Stimulated activated CD4-positive, alpha-beta T cell treated with anti-CD3 and anti-CD28 coated beads, Interleukin-4, amount 100 ng/mL, for 4 hours (primary cell): ENCODE measurements at places on chromosomes 1 and 21.

- DNase-seq, result no peak
Measured at GRCh38 chr1:177953549-177953948, 16.3 kb downstream of the SEC16B start.

- no peak for DNase-seq
Measured at GRCh38 chr1:239993366-239993765, 98.3 kb upstream of the FMN2 start.

DNA sequence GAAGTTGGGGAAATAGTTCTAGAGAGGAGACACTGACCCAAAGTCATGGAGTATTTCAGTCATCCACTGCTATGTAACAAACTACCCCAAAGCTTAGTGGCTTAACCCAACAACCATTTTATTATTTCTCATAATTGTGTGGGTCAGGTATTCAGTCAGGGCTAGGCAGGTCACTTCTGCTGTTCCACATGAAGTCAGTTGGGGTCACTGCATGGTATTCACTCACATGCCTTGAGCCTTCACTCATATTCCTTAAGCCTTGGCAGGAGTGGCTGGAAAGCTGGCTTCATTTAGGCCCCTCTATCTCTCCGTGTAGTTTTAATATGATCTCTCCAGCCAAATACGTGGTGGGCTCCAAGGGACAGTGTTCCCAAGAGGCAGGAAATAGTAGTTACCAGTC lies 17.5 kb upstream of the RNF11 start:
- no peak for DNase-seq

DNA sequence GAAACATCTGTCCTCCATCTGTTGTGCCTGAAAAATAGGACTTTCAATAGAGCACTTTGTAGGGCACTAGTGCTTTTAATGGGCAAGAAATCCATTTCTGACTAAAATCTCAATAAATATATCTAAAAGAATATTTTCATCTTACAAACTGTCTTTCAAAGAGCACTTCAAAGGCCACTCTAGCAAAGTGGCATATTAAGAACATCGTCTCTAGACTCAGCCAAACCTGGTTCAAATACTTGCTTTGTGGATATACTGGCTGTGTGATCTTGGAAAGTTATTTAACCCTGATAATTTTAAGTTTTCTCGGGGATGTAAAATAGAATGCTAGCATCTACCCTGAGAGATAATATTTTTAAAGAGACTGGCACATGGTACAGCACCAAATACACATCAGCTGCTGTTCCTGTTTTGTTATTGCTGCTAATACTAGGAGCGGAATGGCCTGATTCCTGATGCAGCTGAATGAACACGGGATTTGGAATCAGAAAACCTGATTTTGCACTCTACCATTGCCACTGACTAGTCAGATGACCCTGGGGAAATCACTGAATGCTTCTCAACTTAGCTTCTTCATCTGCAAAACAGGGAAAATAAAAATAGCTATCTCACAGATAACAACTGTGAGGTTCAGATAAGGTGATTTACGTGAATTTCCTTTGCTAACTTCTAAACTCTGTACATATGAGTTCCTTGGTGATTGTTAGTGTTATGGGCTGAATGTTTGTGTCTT lies 25.2 kb upstream of the LRRC8C start:
- no peak for DNase-seq

DNA sequence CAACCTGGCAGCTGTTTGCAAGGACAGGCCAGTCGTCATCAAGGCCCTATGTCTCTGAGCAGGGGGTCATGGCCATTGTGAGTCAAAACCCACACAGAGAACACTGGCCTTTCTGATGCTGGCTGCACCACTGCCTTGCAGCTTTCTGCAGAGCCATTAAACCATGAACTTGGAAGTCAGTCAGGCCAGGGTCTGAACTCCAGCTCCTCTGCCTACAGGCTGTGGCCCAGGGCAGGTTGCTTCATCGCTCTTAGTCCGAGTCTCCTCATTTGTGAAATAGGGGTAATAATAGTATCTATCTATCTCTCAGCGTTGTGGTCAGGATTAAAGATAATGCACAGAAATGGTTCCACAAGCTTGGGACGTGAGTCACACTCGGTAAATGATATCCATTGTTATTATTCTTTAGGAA lies 35.8 kb upstream of the HIVEP3 start:
- no peak for DNase-seq

- no peak for DNase-seq
Measured at GRCh38 chr1:24415910-24416665, 486 bp downstream of the NIPAL3 start.

- no peak for DNase-seq
Measured at GRCh38 chr1:180731131-180731530, 99.3 kb downstream of the XPR1 start.

DNA sequence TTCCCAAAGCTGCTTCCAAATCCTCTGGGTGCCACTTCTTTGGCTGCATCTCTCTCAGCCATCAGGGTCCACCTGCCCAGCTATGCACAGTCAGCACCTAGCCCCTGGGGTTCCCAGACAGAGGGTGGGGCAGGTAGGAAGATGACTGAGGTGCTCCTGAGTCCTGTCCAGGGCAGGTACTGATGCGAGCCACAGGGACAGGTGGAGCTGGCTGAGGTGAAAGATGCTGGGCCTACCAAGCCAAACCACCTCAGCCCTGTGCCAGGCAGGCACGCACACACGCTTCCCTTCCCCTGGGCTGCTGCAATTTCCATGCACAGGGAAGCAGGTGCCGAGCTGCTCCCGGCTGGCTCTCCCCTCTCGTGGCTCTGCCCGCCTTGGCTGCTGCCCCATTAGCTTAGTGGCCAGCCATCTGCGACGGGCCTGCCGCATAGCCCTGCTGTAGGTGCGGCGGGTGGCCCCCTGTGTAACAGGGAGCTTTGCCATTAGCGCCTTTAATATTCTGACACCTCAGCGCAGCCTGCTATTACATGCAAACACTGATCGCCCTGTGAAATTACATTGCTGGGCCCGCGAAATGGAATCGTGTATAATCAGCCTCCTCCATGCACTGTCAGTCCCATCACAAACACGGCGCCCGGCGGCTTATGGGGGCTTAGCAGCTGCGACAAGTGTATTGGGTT lies 38.9 kb downstream of the DMAP1 start:
- no peak for DNase-seq

DNA sequence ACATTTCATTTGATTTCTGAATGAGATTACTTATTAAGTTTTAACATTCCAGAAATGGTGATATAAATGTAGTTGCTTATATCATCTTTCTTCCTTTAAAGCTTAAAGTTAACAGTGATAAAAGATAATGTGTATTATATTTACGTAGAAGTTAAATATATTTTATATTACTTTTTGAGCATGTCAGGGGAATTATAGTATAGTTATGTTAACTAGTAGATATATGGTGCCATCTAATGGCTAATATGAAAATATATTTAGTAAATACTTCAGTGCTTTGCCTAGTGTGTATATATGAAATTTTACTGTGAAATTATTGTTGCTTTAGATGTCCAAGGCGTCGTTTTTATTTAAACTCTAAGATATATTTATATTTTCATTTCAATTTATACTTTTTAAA lies 51.5 kb downstream of the SYT14 start:
- DNase-seq, result no peak

- DNase-seq, result no peak
Measured at GRCh38 chr1:43858324-43858723, 75.3 kb upstream of the ARTN start.

GRCh38 chr1:54238353-54239034 lies 38.5 kb downstream of the MRPL37 start:
- no peak for DNase-seq

GRCh38 chr21:44090325-44090724 lies 16.9 kb upstream of the PWP2 start:
- DNase-seq, result no peak

DNA sequence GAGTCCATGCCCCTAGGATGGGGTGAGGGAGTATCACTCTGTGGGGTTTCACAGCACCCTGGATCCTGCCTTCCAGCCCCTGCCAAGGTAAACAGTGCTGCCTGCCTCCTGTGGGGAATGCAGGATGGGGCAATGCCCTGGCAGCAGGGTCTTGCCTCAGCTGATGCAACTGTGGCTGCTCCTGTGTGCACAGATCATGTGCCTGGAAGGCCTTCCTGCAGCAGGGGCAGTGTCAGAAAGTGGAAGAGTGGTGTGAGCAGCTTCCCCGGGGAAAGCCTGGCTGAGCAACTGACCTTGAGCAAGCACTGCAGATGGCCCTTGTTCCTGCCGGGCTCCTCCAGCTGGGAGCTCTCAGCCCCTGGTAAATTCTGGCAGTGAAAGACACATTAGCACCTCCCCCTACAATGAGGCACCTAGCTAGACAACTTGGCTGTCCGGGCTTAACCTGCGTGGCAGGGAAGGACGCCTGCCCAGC lies 9.9 kb downstream of the TOR3A start:
- DNase-seq, result no peak

DNA sequence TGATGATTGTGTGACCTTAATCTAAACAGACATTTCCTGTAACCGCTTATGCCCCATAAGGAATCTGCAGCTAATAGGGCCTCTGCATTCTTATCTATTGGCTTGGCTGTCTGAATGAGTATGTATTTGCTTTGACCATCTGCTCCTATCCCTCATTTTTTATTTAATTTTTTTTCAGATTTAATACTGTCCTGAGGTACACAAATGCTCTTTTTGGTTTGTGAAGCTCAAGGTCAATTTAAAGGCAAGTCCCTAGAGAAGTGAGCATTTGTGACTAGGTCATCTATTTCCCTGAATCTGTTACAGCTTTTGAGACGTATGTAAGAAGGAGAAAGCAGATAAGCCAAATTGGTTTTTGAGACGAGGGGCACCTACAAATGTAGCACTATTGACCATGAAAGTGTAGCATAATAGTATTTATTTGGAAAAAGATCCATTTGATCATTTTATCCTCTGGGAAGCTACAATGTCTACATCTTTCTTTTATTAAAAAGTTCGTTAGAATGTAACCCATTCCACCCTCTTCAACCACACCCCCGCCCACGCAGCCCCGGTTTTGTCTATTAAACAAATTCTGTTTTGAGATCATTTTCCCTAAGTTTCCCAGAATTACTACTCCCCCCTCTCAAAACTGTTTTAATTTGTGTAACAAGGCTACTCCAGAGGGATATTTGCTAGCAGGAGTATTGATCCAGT lies 69.2 kb upstream of the HSPA13 start:
- DNase-seq, result peak; percentile 9

- no peak for DNase-seq
Measured at GRCh38 chr1:193077991-193078390, 18.6 kb downstream of the RO60 start.

DNA sequence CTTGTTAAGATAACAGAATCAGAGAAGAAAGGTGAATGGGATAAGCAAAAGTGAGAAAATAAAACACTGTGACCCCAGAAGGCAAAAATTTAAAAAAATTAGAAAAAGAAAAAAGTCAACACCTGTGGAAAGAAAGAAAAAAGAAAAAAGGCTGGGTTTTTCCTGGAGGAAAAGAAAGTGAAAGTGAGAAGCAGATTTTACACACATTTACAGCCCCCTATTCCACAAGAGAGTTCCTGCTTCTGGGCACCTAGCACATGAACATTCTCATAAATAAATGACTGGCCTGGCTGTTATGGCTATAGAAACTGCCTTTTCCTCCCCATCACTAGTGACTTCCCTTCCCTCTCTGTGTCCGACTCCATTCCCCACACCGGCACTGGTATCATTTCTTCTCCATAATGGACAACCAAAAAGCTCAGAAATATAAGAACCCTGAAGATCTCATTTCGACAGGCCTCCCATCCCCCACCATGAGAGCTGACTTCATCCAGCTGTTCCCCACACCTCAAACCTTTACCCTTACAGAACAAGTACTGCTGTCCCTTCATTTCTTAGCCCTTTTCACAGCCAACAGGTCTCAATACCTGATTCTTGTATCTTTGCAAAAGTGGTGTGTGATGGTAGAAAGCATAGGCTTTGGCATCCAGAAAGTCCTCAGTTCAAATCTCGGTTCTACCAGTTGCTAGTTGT lies 12.6 kb downstream of the MTF1 start:
- DNase-seq, result no peak

DNA sequence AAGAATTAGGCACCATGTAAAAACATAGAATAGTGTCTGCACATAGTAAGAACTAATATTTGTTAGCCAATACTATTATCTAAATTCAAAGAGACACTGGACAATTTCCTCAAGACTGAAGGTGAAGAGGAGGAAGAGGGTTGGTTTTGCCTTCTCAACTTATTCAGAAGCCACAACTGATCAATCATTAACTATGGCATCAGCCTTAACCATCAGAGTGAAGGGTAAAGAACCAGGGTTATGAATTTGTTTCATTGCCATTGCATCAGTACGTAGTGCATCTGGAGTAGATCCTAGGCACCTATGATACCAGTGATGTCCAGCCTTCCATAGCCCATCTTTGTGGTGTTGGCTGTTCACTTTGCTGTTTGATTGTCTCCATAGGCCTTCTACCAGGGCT lies 421.7 kb upstream of the DEPDC1 start:
- no peak for DNase-seq

DNA sequence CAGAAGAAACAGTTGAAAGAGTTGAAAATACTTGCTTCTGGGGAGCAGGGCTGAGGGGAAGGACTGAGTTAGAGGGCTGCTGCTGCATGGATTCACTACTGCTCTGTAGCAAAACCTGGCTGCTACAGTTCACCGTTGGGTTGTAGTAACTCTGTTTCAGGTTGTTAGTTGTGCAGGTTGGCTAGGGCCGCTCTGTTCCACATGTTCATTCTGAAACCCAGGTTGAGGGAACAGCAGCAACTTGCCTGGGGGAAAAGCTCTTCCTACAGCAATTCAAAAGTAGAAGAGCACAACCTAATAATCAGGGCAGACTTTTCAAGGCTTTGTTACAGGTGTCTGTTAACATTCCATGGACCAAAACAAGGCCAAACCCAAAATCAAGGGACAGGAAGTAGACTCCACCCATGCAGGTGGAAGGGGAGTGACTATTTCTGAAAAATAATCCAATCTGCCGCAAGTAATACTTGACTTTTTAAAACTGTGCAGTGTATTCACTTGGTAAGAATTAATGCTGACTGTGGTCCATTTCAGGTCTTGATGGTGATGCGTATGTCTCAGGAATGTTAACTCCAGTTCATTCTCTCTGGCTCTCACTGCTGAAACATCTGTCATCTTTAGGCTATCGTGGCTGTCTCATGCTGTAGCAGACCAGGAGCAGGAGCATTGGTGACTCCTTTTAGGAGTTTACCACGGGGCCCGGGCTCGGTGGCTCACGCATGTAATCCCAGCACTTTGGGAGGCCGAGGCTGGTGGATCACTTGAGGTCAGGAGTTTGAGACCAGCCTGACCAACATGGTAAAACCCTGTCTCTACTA lies 5.1 kb upstream of the PARK7 start:
- no peak for DNase-seq

GRCh38 chr1:95118067-95118499 lies 928 bp downstream of the TLCD4 start:
- peak; percentile 8 for DNase-seq

- no peak for DNase-seq
Measured at GRCh38 chr1:92804721-92805201, 19.9 kb upstream of the EVI5 start.

GRCh38 chr1:214420341-214420740 lies 131.1 kb downstream of the PTPN14 start:
- DNase-seq, result no peak
